Heart right ventricle (tissue), 16 donors: ENCODE measurements at places on chromosomes 5 and 9.

DNA sequence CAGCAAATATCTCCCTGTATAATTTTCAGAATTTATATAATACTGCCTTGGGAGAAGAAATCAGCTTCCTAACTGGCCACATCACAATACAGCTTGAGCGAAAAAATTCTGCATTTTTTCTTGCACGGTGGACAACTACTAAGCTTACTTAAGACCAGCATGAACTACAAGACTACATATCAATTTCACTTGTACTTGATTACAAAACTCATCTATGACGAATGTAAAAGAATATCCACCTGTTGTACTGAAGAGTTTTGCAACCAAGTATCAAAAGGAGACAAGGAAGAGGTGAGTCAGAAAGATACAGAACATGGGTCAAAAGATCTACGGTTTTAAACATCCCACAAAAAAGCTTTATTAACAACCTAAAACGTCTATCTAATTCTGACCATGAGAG is 279.4 kb downstream of the BNC2 start:
- DNase-seq = no peak

GRCh38 chr9:76534026-76534425 is 75.0 kb downstream of the GCNT1 start:
- DNase-seq = no peak

DNA sequence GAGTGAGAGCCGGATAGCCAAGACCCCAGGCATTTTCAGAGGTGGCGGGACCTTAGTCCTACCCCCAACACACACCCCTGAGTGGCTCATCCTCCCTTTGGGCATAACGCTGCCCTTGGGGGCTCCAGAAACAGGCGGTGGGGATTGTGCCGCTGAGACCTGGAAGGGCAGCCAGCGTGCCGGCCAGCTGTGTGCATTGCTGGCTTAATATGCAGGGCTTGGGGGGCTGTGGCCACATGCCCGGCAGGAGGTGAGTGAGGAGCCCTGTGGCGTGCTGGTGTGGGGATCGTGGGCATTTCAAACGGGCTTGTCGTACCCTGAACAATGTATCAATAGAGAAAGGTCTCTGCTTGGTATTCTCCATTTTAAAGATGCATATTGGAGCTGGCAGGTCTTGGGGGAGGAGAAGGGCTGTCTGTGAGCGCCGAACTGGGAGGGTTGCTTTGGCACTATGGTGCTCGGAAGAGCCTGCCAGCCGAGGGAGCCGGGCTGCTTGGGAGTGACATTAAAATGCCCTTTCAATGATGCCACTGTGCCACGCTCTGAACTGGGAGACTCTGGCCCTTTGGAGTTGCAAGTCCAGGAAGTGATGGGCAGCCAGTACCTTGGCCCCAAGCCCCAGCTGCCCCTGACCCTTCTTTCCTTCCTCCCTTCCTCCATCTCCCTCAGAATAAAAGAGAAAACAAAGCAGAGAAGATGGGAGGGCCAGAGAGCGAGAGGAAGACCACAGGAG is 11.2 kb upstream of the OLFM1 start:
- no peak for DNase-seq

- no peak for DNase-seq
Measured at GRCh38 chr5:135462304-135462703, 10.2 kb upstream of the TIFAB start.

- peak; percentile 68 for DNase-seq
Measured at GRCh38 chr9:134381671-134382516, 55.6 kb downstream of the RXRA start.

GRCh38 chr5:68884144-68884754 is 209.6 kb upstream of the SLC30A5 start:
- DNase-seq = no peak

- no peak for DNase-seq
Measured at GRCh38 chr5:19104948-19105347, 883.1 kb downstream of the CDH18 start.

- no peak for DNase-seq
Measured at GRCh38 chr5:54577528-54577927, 60.0 kb downstream of the SNX18 start.

DNA sequence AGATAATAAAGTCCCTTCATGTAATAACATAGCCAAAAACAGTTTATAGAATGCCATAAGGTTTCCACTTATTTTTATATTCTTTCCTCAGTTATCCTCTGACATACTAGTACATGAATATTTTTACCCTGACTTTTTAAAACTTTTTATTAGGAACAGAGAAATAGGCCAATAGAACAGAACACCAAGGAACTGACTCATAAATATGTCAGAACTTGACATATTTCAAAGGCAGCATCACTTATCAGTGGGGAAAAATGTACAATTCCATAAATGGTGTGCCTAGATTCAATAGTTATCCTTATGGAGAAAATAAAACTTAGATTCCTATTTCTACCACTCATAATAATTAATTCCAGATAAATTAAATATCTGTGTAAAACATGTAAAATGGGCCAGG is 9.4 kb downstream of the STARD4 start:
- no peak for DNase-seq
